Right ventricle myocardium inferior (tissue), 1 donor: ENCODE measurements at places on chromosomes 2 and 18. TPM values are rescaled to one million over a fixed set of nuclear protein-coding genes. Genes with fewer than 3 reads are reported as not detected.

- DNase-seq: no peak
These were observed 287.8 kb upstream of the CCDC68 start for GRCh38 chr18:55247032-55247431.

DNA sequence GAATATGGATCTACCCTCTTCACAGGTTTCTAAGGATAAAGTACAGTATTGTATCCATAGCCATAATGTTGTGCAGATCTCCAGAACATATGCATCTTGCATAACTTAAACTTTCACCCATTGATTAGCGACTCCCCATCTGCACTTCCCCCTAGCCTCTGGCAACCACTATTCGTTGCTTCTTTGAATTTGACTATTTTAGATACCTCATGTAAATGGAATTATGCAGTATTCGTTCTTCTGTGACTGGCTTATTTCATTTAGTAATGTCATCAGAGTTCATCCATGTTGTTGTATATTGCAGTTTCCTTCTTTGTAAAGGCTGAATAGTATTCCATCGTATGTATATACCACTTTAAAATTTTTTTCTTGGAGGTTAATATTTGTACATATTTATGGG lies 128.9 kb downstream of the SMAD7 start:
- DNase-seq: no peak

- no peak for DNase-seq
These were observed 25.9 kb downstream of the ITM2C start for GRCh38 chr2:230890646-230891045.

GRCh38 chr18:7807936-7808453 lies 240.9 kb downstream of the PTPRM start:
- no peak for DNase-seq

GRCh38 chr2:210360412-210360811 lies 45.4 kb upstream of the MYL1 start:
- DNase-seq: no peak

- no peak for DNase-seq
These were observed 118.3 kb downstream of the CABLES1 start for GRCh38 chr18:23253630-23254029.

DNA sequence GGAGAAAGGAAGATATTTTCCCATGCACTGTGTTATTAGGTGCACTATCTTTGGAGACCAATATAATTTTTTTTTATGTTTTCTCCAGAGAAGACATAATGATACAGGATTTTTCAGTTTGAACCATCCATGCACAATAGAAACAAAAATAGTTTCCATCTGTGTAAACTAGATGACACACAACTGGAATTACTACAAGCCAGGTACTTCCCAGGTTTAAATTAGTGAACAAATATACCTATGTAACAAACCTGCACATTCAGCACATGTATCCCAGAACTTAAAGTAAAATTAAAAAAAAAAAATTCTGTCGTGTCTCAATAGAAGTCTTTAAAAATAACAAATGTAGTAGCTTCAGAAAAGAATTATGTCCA lies 1616.8 kb upstream of the ACVR2A start:
- DNase-seq: no peak

- DNase-seq: no peak
These were observed 3.0 kb downstream of the GALM start for GRCh38 chr2:38668779-38669479.

DNA sequence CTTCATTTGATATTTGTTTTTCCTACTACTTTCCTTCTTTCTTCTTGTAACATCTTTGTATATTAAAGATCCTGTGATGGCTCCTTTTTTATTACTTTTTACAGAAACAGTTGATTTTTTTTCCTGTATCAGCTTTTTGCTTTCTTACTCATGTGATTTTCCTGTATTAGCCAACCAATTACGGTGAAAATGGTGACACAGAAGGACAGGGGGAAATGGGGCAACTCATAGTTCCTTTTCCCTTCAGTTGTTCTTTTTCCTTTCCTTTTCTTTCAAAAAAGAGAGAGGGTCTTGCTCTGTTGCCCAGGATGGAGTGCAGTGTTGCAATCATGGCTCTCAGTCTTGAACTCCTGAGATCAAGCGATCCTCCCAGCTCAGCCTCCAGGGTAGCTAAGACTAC lies 117.8 kb downstream of the ATL2 start:
- DNase-seq: no peak

- DNase-seq: no peak
These were observed 34.5 kb downstream of the LYPD6 start for GRCh38 chr2:149364839-149365238.

DNA sequence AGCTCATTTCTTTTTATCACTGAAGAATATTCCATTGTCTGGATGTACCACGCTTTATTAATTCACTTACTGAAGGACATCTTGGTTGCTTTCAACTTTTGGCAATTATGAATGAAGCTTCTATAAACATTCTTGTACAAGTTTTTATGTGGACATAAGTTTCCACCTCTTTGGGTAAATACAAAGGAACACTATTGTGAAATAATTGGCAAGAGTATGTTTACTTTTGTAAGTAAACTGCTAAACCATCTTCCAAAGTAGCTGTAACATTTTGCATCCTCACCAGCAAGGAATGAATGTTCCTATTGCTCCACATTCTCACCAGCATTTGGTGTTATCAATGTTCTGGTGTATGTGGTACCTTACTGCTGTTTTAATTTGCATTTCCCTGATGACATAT lies 15.8 kb upstream of the VWC2L start:
- no peak for DNase-seq

DNA sequence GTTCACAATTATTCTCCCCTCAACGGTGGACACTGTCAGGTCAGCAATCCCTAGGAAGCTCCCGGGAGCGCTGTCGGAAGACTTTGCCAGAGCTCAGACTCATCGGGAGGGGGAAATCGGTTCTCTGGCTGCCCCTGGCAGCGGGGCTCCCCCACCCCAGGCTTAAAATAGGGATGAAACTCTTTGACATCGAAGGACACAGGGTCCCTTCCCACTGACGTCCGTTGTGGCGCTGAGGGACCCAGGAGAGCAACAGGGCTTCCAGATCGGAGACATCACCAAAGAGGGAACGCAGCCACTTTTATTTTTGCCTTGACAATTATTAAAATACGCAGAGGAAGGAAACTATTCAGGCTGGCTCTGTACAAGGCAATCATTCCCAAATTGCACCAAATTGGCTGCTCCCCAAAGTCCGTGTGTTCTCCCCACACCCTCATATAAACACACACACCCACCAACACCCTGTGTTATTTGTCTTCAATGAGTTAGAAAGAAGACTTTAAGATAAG lies 249.0 kb downstream of the CDH20 start:
- DNase-seq: peak; percentile 80

- DNase-seq: no peak
These were observed 518.0 kb downstream of the CNTNAP5 start for GRCh38 chr2:124542932-124543640.

DNA sequence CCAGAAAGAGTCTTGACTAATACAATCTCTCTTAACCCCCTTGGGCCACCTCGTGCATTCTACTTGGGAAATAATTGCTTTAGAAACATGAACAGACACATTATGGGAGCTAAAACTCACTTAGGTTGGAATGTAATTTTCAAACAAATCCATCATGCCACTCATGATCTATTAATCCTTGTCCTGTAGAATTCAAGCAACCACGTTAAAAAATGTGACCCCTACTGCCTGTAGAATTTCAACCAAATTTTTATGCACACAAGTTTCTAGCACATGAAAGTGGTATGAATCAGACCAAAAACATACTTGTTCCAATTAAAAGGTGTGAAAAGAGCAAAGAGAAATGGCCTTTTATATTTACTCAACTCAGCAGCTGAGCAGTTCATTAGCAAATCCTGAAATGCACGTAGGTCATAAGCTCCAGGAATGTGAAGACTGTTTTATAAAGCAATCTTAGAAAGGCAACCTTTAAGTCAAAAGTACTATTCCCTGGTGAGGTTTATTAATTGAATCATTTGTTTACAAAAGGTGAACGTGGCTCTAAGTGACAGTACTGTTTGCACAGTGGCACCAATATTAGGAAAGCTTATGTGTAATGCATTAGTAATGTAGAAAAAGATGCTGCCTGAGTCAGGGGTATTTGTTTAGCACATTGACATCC lies 459.4 kb upstream of the UBE2E3 start:
- DNase-seq: no peak

DNA sequence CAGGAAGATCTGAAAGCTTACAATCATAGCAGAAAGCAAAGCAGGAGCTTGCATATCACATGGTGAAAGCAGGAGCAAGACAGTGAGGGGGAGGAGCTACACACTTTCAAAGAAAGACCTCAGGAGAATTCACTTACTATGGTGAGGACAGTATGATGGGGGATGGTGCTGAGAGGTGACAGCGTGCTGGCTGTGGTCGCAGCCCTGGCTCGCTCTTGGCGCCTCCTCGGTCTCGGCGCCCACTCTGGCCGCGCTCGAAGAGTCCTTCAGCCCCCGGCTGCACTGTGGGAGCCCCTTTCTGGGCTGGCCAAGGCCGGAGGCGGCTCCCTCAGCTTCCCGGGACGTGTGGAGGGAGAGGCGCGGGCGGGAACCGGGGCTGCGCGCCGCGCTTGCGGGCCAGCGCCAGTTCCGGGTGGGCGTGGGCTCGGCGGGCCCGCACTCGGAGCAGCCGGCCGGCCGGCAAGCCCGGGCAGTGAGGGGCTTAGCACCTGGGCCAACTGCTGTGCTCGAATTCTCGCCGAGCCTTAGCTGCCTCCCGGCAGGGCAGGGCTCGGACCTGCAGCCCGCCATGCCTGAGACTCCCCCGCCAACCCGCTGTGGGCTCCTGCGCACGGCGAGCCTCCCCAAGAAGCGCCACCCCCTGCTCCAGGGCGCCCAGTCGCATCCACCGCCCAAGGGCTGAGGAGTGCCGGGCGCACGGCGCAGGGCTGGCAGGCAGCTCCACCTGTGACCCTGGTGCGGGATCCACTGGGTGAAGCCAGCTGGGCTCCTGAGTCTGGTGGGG lies 131.9 kb upstream of the SPATS2L start:
- DNase-seq: no peak

- DNase-seq: no peak
These were observed 68.7 kb upstream of the TTC27 start for GRCh38 chr2:32559136-32559535.

DNA sequence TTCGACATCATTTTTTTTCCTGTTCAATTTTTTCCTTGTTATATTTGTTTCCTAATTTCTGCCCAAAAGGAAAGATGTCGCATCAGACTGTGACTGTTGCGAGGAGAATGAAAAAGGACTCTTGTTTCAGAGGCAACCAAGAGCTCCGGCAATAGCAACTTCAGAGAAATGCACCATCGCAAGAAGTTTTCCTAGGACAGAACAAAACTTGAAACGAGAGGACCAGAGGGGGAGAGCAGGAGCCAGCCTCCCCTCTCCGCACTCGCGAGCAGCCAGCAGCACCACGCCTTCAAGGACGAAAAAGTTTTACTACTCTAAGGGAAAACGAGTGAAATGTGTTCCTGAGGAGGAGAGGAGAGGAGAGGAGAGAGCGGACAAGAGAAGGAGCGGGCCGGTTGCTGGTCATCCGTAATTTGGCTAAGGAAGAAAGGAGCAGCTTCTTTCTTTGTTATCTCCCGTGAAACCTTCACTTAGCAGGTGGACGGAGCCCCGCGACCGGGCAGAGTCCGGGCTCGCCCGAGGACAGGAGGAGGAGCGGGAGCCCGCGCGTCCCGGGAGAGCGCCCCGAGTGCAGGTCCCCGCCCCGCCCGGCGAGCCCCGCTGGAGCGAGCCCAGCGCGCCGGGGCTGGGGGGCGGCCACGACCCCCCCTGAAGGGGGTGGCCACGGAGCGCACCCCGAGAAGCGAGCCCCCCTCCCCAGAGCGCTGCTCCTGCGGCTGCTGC lies 744 bp downstream of the POU3F3 start:
- no peak for DNase-seq

DNA sequence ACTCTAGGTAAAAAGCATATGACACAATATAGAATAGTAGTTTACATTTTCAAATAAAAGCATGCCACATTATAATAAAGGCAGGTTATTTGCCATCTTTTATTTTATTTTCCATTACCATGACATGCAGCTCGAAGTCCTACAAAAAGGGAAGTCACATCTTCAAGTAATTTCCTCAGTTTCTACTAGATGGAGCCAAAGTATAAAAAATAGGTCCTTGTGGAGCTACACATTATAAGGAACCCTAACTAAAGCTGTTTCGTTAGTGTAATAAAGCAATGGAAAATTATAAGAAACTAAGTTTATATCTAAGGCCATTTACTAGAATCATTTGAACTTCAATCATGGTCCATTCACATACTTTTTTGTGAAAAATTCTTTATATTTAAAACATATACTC lies 674.5 kb downstream of the KCNJ3 start:
- DNase-seq: no peak

- DNase-seq: no peak
These were observed 82.6 kb upstream of the LYPD1 start for GRCh38 chr2:132752421-132753206.

DNA sequence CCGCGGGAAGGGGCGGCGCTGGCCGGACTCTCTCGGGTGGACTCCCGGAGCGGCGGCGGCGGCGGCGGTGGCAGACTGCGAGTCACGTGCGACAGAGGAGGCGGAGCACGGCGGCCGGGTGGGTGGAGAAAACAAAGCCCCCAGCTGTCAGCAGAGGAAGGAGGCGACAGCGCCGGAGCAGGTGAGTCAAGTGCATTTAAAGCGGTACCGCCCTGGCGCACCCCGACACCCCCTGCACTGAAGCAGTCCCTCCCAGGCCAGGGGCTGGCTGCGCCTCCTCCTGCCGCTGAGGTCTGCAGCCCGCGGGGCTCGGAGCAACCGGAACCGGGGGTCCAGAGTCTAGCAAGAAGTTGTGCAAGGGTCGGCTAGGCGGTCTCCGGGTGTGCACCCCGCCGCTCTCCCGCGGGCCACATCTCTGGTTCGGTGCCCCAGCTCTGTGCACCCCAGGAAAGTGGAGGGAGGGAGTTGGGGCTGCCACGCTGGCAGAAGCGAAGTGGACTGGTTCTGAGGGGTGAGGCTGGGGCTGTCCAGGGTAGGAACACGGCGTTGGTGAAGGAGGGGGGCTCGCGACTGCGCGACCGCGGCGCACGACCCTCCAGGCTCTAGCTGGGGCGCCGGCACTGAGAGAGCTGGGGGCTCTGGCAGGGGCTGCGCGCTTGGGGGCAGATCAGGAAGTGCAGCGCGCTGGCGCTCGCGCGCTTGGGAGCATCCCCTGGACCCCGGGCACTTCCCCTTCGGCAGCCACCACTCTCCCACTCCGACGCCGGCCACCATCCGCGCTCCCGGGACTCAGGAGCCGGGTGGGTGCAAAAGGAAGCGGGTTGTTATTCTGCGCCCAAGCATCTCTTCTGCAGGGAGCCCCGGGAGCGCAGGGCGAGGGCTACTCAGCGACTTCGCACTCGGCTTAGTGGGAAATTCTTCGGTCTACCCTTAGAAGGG lies 64.0 kb upstream of the MAPRE2 start:
- DNase-seq: peak; percentile 85

DNA sequence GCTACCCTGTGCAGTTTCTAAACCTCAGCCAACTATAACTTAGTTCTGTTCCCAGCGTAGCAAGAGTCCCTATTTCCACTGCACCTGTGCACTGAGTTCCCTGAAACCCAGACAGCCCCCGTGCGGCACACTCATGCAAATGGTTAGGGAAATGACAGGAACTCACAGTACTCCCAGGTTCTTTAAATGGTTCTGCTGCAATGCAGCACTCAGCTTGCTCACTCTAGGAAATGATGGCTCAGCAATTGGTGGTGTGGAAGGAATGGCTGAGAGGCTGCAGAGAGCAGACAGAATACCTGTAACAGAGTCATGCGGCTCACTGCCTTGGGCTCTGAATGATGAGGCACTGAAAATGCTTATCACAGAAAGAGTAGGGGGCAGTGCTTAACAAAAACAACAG lies 143.0 kb downstream of the RAD51AP2 start:
- no peak for DNase-seq

FEV gene
- not detected for total RNA-seq

MYO5B gene
- 0.89 TPM for total RNA-seq

PER2 gene
- total RNA-seq: 4.7 TPM

TMEM198 gene
- 2.7 TPM for total RNA-seq

NLRC4 gene
- 1.4 TPM for total RNA-seq

R3HDM1 gene
- total RNA-seq: 12.5 TPM

LBX2 gene
- 0.43 TPM for total RNA-seq
